ENCODE measurements at places on chromosomes 7 and 10.

GRCh38 chr10:5325076-5325475 is 39.7 kb upstream of the UCN3 start:
- DNase-seq: no peak

DNA sequence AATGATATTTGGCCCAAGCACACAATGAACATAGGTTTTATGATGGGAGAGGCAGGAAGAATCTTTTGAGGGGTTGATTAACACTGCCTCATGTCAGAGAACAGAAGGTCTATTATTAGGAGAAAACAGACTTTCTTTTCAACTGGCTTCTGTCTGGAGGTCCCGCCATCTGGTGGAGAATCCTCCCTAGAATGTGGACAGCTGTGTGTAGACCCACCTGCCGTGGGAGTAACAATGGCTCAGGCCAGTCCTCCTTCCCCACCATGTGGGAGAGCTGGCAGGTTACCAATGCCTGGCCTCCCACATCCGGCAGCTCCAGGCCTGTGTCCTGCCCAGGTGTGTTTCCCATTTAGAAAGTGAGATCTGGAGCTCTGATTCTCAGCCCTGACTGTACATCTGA is 70.4 kb upstream of the AOAH start:
- DNase-seq: no peak

DNA sequence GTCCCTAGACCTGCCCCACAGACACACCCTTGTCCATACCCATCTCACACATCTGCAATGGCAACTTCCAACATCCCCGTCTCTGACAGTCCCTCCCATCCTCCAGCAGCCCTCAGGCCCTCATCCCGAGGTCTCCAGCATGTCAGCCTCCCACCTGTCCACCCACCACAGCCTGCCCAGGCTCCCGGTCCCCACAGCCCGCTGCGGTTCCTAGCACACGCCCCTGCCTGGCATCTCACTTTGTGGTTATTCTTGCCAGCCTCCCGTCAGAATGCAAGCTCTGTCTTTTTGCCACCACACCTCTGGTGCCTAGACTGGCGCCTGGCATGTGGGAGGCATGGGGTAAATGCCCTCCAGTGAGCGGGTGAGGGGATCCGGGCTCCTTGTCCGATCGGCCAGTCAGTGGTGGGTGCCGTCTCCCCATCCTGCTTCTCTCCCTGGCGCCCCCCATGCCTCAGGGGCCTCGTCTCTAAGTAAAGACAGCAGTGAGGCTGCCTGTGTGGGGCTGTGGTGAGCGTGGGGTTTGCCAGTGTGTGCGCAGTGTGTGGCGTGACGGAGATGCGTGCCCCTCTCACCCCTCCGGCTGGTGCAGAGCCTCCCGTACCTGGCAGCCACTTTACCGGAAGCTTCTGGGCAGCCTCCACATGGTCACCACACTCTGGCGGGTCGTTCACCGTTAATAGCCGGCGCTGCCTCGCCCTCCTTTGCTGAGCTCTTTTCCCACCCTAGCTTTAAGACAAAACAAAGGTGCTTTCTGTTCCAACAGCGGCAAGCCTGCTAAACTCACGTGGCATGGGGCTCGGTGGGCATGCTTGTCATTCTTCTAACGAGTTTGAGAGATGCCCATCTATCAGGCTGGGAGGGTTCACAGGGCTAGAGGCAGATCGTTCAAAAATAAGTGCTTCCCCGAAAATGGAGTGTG is 28.5 kb upstream of the TTYH3 start:
- DNase-seq: no peak

- DNase-seq: no peak
Observed at GRCh38 chr7:132009778-132010177, 453.4 kb upstream of the PODXL start.

GRCh38 chr10:32114508-32114907 is 58.3 kb upstream of the KIF5B start:
- DNase-seq: no peak

GRCh38 chr10:99930731-99931550 is 78.8 kb downstream of the DNMBP start:
- no peak for DNase-seq

DNA sequence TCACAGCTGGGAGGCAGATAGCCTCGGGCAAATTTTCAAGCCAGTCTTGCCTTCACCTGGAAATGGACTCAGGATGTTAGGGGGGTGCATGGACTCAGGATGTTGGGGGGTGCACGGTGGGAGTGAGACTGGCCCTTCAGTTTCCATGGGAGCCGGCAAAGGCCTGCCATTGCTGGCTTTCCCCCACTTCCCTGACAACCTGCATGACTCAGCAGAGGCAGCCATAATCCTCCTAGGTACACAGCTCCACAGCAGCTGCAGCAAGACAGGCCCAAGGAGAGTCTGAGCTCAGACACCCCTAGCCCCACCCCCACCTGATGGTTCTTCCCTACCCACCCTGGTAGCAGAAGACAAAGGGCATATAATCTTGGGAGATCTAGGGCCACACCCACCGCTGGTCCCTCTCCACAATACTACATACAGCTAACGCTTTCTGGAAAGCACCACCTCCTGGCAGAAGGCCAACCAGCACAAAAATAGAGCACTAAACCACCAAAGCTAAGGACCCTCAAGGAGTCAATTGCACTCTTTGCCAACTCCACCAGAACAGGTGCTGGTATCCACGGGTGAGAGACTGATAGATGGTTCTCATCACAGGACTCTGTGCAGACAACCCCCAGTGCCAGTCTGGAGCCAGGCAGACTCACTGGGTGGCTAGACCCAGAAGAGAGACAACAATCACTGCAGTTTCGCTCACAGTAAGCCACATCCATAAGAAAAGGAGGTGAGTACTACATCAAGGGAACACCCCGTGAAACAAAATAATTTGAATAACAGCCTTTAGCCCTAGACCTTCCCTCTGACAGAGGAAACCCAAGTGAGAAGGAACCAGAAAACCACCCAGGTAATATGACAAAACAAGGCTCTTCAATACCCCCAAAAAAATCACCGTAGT is 18.3 kb downstream of the C7orf25 start:
- no peak for DNase-seq

DNA sequence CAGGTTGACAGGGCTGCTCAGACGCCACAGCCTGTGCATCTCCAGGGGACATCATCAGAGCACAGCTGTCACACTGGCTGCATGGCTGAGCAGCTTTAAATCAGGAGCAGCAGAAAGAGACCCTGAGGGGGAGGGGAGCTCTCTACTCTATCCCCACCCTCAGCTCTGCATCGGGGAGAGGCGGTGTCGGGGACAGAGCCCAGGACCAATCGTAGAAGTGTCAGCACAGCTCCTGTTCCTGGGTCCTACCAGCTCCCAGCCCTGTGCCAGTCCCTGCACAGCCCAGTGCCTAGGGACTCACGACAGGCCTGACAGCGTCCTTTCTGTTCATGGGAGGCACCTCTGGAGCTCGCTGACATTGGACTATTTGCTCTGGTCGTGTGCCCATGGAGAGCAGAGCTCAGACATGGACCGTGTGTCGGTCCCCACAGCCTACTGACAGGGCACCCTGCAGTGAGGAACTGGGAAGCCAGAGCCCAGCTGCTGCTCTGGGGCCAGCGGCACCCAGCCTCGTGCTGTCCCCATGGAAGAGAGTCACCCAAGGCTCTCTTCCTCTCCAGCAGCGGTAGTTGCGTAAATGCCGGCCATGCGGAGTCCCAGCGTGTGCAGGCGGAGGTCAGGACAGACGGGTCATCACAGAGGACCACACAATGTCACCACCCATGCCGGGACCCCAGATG is 20.4 kb upstream of the ANTXRL start:
- no peak for DNase-seq

GRCh38 chr10:132162590-132163277 is 24.0 kb upstream of the DPYSL4 start:
- no peak for DNase-seq

DNA sequence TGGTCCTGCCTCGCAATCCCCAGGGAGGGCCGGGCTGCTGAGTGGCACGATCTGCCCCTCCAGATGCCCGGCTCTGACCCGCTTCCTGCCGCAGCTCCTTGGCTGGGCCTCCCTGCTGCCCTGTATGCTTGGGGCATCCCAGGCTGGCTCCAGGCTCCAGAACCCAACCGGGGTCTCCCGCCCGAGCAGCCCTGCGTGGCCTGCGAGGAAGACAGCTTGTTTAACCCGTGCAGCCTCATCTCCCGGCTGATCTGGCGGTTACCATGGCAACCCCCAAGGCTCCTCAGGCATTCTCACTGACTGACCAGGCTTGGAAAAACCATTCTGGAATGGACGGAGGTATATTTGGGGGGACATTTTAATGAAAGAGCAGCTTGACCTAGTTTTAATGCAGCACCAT is 232.4 kb upstream of the MYO3A start:
- no peak for DNase-seq

DNA sequence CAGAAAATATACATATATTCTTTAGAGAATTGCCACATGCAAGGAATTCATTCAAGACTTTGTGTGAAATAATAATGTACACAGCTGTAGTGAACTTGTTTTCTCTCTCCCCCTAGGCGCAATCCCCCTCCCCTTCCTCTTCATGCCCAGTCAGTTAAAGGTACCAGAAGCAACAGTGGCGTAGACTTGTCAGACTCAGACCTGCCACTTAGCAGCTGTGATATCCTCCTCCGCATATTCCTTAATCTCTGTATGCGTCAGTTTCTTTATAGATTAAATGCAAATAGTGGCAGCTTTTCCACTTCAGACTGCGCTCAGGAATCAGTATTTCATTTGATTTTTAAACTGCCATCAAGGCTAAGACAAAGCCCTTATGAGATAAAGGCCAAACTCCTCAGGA is 364.0 kb downstream of the GFRA1 start:
- DNase-seq: no peak

- no peak for DNase-seq
Observed at GRCh38 chr10:124376411-124376810, 42.3 kb downstream of the OAT start.

DNA sequence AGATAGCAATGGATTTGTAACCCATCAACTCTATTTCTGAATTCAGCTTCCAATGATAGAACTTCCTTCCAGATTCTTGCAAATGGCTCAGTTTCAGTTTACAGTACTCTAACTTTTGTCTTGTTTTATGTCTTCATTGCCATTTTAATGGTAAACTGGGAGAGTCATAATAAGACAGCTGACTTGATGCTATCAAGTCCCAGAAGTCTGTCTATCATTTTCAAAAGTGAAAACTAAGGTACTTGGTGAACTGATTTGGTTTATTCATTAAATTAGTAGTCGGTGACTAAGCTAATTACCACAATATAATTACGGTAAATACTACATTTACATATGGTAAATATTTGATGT is 25.0 kb downstream of the RTKN2 start:
- DNase-seq: no peak

DNA sequence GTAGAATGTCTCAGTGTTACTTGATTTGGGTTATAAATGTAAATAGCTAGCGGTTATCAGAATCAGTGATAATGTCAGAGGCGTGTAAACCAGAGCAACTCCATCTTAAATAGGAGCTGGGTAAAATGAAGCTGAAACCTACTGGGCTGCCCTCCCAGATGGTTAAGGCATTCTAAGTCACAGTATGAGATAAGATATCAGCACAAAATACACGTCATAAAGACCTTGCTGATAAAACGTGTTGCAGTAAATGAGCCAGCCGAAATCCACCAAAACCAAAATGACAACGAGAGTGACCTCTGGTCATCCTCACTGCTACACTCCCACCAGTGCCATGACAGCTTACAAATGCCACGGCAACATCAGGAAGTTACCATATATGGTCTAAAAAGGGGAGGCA is 172.3 kb downstream of the CHRM2 start:
- no peak for DNase-seq

GRCh38 chr7:38409531-38409930 is 136.1 kb upstream of the TARP start:
- DNase-seq: no peak

GRCh38 chr7:19772841-19773760 is at the start of gene TMEM196:
Gene TMEM196, minus strand, starts transcription at chr7:19773617. Its CDS starts 921 bp downstream, at chr7:19772696.
- no peak for DNase-seq

Data from SJSA1 (cell line).